ENCODE measurements at places on chromosomes 11 and 22. TPM values are rescaled to one million over a fixed set of nuclear protein-coding genes. Genes with fewer than 3 reads are reported as not detected.

LRRC10B gene
- total RNA-seq: not detected

HSPB2 gene
- 0.36 TPM for total RNA-seq

GSTP1 gene
- total RNA-seq: 1,161 TPM

GSTT2B gene
- total RNA-seq: 0.97 TPM

GRAP2 gene
- total RNA-seq: not detected

HBB gene
- not detected for total RNA-seq
